CD4-positive, alpha-beta memory T cell (primary cell): ENCODE measurements at places on chromosomes 12 and 14.

DNA sequence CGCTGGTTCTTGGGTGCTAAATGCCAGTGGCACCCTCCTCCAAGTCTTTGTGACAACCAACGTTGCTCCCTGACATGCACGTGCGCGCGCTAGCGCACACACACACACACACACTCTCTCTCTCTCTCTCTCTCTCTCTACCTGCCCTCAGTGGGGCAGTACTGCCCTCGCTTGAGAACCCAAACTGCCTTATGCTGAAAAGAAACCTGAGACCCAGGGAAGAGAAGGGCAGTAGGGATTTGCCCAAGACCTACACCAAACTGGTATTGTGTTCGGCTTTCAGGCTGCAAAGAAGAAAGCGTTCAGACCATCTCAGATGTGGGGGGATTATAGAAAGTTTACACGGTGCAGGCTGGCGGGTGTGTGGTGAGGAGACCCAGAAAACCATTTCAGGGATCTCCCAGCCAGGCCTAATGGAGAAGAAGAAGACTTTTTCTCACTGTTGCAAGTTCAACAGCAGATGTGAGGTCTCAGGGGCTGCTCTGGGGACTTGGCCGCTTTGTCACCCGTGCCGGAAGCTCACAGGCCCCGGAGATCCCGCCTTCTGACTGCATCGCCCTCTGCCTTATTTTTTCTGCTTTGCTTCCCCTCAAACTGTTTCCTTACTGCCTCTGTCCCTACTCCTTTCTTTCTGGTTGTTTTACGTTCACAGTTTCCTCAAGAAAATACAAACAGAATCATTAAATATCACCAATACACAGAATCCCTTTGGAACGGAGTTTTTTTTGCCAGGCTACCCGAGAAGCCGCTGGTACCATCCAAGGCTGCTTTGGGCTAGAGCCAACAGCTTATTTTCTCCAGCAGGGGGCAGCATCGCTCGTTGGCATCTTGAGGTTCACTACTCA, 82.4 kb downstream of the PPM1A start:
- DNase-seq = peak; percentile 72

DNA sequence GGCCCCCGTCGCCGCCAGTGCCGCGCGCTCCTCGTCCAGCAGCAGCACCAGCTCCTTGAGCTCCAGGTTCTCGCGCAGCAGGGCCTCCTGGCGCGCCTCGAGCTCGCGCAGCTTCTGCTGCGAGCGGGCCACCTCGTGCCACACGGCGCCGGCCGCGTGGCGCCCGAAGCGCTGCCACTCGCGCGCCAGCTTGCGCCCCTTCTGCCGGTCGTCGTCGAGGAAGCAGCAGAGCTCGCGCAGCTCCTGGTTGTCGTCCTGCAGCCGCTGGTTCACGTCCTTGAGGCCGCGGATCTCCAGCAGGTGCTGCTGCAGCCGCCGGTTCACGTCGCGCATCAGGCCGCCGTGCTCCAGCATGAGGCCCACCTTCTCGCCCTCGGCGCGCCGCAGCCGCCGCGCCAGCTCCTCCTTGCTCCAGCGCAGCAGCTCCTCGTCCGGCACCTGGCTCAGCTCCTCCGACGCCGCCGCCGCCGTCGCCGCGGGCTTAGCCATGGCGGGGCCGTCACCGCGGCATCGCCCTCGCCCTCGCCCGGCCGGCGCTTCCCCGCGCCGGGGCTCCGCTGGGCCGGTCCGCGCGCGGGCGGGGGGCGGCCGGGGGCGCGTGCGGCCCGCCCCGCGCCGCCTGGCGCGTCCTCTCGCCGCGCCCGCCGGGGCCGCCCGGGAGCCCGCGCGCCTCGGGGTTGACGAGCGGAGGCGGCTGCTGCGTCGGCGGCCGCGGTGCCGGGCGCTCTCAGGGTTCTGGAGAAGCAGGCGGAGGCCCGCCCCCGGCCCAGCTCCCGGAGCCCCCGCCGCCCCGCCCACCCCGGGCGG, at the start of gene CCDC85C:
CCDC85C (minus strand) TSS at position 737 of the 807 bp plus-strand sequence; CDS start at position 489, 248 bp downstream.
- DNase-seq = peak; percentile 65

- DNase-seq = peak; percentile 4
Measured at GRCh38 chr12:27185234-27186021, 58.7 kb upstream of the STK38L start.

DNA sequence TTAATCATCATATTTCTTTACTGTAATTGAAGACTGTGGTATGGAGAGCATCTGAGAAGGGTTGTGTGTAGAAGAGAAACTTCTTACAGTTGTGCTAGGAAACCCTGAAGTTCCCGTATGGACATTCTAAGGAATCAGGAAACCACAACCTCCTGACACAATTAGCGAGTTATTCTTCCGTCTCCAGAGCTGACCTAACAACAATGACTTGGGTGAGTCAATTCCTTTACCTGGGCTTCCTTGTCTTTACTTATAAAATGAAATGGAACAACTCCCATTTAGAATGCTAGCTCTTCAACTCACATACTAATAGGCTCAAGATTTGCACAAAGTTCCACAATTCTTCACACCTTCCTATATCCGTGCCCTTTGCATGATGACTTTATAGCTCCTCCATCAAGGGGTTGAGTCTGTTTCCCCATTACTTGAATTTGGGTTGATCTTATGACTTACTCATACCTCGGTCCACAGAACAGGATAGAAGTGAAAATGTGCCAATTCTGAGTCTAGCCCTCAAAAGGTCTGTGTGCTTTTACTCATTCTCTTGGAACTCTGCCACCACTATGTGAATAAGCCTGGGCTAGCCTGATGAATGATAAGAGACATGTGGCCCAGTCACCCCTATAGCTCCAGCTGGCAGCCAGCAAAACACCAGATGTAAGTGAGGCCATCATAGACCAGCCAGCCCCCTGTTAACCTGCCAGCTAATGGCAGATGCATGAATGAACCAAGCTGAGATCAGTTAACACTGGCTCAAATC, 459.4 kb downstream of the ETNK1 start:
- no peak for DNase-seq

DNA sequence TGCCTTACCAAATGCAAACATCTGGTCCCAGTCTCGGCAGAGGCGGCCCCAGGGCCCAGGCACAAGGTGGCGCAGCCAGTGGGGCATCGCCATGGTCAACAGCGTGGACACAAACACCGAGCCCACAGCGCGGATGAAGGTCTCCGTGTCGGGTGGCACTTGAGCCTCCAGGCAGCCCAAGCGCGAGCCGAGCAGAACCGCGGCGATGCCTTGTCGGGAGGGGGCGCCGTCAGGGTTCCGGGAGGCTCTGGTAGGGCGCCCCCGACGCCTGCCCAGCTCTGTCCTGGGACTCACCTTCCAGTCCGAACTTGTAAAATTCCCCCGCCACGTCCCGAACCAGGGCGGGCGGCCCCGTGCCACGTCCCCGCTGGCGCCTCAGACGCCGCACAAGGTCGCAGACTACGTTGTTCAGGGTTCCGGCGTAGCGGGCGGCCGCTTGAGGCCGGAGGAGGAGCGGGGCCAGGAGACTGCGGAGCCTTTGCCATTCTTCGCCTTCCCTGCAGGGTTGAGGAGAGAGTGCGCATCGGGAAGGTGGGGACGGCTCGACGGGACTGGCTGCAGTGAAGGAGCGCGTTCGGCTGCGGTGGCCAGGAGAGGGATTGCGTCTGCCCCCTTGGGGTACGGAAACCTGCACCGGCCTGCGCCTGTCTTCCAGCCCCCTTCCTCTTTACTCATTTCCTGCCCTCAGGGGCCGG, 1.7 kb downstream of the CYP27B1 start:
- peak; percentile 39 for DNase-seq

DNA sequence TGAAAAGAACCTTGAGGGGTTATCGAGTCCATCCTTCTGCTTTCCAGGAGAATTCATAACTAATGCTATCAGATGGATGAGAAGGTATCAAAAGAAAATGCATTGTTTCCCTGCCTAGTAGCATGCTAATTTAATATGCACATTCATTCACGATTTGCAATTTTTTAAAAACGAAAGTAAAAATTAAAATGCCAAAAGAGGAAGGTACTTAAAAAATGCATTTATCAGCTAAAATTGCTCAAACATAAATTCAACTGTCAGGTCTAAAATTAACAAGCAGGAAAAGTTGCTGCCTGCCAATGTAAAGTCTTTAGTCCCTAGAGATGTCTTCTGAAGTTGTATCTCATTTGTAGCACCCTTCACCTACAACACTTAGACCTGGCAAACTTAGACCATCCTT, 7.9 kb downstream of the ATF7 start:
- DNase-seq = no peak

GRCh38 chr12:104469066-104469465, 12.3 kb downstream of the CHST11 start:
- no peak for DNase-seq

DNA sequence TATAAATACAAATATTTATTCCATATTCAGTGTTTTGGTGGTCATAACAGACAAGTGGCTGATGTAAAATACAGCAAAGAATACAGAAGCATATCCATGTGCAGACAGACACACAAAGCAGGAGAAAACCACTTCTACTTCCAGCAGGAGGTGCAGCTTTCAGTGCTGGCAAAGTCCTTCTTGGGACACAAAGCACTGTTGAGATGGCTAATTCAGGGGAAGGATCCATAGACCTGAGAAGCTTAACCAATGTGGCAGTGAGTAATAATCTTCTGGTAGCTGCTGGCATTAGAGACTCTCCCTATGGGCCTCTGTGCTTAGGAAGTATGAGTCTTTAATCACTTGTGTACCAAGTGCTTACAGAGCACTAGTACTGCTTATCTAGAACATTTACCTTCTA, 26.8 kb downstream of the AMN1 start:
- DNase-seq = no peak

- DNase-seq = peak; percentile 41
Measured at GRCh38 chr12:7130701-7131501, 730 bp downstream of the CLSTN3 start.

DNA sequence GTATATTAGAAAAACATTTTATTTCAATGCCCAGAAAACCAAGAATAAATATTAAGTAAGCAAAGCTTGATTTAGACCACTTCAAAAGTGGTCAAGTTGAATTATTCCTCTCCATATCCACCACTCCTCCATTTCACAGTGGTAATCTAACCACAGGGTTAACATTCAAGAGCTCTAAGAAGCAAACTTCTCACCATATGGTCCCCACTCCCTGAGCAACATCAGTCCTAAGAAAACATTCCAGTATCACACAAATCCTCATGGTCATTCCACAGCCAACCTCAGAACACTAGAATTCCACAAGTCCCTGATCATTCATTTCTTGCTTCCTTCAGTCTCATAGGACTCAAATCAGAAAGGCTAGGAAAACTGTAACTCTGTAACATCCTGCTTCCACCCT, 47.9 kb downstream of the ST8SIA1 start:
- no peak for DNase-seq

GRCh38 chr12:42810006-42810405, 220.5 kb upstream of the PRICKLE1 start:
- no peak for DNase-seq
